ENCODE measurements at places on chromosomes 2 and 18. TPM values are rescaled to one million over a fixed set of nuclear protein-coding genes. Genes with fewer than 3 reads are reported as not detected.

Gene SPC25
- not detected for total RNA-seq

GRCh38 chr18:4357579-4357978 is 97.5 kb downstream of the DLGAP1 start:
- DNase-seq = no peak

DNA sequence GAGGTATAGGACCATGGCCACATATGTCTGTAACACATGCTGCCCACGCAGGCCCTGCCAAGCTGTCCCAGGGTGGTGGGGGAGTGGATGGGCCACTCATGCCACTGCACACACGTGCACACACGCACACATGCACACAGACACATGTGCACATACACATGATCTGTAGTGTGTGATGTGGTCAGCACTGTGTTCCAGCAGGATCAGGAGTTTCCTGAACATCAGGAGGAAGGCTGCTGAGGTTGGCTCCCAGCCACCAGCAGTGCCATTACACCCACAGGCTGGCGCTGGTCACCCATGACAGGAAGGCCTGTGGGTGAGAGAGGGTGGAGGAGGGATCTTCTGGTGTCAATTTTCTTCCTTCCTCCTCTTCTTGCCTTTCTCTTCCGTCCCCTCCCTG is 44.7 kb downstream of the POMC start:
- DNase-seq = no peak

- no peak for DNase-seq
These were observed 80.8 kb upstream of the COL5A2 start for GRCh38 chr2:189260361-189260814.

DNA sequence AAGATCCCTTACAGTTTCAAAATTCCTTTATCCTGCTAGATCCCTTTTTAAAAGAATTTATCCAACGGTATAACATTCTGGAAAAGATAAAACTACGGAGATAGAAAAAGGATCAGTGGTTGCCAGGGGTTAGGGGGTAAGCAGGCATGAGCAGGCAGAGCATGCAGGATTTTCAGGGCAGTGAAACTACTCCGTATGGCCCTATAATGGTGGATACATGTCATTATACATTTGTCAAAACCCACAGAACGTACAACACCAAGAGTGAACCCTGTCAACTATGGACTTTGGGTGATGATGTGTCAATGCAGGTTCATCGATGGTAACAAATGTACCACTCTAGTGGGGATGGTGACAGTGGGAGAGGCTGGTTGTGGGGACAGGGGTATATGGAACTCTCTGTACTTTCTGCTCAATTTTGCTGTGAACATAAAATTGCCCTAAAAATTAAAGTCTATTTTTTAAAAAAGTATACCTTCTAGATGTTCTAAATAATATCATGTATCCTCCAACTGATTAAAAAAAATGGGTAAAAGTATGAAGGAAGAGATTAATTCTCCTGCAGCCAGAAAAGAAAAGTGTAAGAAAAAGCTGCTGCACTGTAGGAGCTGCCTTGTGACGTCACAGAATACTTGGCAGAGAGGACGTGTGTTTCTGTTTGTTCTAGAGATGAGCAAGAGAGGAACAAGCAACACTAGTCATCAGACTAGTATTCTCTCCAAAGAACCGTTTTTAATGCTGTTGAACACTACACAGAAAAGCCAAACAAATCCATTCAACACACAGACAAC is 23.6 kb downstream of the ANKRD44 start:
- peak; percentile 74 for DNase-seq

DNA sequence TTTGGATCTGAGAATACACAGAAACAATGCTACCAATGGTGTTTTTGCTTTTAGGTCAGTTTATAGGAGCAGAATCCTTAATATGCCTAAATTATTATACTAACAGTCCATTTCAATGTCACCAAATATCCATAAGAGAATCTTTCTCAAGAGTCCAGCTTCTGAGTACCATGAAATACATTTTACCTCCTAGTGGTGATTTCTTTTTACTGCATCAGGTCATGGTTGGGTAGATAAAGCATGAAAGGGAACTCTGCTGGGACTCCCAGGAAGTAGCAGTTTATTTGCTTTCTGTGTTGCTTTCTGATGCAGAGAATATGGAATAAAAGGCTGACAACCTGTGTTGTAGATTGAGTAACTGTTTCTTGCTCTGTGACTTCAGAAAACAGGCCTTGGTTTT is 115.6 kb downstream of the PPP1R1C start:
- DNase-seq = no peak

- DNase-seq = no peak
These were observed 307.3 kb downstream of the NBAS start for GRCh38 chr2:15253835-15254286.

DNA sequence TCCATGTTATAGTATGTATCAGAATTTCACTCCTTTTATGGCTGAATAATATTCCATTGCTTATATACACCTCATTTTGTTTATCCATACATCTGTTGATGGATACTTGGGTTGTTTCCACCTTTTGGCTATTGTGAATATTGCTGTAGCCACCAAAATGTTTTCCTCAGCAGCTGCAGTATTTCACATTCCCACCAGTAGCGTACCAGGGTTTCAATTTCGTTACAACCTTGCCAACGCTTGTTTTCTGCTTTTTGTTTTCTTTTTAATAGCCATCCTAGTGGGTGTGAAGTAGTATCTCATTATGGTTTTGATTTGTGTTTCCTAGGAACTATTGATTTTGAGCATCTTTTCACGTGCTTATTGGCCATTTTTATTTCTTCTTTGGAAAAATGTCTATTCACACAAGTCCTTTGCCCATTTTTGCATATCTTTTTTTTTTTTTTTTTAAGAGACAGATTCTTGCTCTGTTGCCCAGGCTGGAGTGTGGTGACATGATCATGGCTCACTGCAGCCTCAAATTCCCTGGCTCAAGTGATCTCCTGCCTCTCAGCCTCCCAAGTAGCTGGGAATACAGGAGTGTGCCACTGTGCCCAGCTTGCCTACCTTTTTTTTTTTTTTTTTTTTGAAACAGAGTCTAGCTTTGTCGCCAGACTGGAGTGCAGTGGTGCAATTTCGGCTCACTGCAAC is 14.2 kb downstream of the UBXN2A start:
- no peak for DNase-seq

Gene IL36B
- not detected for total RNA-seq

GRCh38 chr18:446941-447560 is 53.5 kb downstream of the COLEC12 start:
- no peak for DNase-seq

Gene ZNF516
- total RNA-seq = 15.9 TPM

GRCh38 chr2:106097038-106098000 is 96.8 kb downstream of the UXS1 start:
- no peak for DNase-seq

Gene NEB
- not detected for total RNA-seq

Gene KCNG2
- not detected for total RNA-seq

DNA sequence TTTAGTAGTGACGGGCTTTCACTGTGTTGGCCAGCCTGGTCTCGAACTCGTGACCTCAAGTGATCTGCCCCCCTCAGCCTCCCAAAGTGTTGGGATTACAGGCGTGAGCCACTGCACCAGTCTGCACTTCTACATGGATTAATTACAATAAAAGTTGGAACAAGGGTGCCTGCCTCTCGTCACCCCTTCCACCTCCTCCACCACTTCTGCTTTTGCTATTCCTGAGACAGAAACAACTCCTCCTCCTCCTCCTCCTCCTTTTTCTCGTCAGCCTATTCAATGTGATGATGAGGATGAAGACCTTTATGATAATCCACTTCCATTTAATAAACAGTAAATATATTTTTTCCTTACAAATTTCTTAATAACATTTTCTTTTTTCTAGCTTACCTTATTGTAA is 35.2 kb downstream of the SRBD1 start:
- DNase-seq = no peak

Gene NYAP2
- not detected for total RNA-seq

GRCh38 chr2:160351956-160352355 is 141.7 kb downstream of the RBMS1 start:
- DNase-seq = no peak

DNA sequence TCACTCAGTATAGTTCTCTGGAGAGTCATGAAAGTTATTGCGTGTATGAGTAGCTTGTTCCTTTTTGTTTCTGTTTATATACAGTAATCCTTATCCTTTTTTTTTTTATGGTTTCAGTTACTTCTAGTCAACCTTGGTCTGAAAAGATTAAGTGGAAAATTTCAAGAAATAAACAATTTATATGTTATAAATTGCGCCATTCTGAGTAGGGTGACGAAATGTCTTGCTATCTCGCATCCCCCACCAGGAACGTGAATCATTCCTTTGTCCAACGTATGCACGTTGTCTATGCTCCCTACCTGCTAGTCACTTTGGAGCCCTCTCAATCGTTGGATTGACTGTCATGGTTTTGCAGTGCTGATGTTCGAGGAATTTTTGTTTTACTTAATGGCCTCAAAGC is 60.4 kb downstream of the FAM117B start:
- no peak for DNase-seq

- DNase-seq = no peak
These were observed 1241.2 kb downstream of the SUCLG1 start for GRCh38 chr2:83217854-83218253.

DNA sequence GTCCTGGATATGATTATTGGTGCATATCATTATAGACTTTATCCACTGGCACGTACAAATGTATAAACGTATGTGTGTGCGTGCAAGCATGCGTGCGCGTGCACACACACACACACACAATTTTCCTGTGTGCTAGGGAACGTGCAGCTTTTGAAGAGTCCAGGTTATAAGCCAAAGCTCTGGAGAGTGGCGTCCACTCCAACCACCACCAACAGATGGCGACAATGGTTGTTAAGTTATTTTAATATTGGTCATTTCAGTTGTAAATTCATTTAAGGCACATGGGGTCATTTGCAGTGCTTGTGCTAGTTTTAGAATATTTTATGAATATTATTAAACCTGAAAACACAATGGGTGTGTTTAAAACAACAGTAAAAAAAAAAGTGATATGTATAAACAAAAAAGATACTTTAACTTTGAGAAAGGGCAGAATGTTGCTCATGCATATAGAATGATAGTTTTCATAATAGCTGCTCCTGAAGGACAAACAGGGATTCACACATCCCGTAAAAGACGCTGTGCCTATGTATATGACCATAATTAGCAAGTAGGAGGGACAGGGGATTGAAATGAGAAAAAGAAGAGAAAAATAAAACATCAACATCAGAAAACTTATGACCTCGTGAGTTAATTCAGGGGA is 124.2 kb upstream of the ITGB6 start:
- peak; percentile 63 for DNase-seq

GRCh38 chr18:63508596-63508995 is 31.8 kb downstream of the SERPINB5 start:
- DNase-seq = no peak

DNA sequence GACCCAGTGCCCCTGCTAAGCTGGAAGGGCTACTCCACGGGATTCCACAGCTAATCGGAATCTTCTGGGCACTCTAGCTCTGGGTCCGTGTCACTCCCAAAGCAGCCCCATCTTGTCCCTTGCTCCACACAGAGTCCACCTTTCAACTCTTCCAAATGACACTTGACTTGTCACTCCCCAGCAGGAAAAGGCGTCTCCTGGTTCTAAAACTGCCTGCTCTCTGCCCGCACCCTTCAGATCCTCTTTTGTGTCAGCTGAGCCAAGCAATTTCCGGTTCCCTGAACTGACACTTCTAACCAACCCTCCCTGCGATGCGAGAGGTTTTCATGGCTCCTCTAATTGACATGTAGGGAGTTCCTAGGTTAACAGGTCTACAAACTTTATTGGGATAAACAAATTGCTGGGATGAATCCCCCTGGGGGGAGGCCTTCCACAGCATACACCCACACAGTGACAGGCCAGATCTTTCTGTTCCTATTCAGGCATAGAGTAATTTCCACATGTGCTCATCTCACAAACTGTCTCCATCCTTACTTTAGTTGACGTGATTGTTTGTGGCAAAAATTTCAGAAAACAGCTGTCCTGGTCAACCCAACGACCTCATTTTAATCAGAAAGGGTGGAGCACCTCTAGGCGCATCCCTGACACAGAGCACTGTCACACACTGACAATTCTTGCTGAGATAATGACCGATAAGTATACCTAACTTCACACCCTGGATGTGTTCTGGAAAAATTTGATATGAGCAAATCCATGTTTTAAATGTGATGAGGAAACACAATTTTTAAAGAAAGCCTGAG is 104.9 kb downstream of the RBMS1 start:
- DNase-seq = peak; percentile 63

Gene CXCR1
- total RNA-seq = 0.87 TPM

Gene MOCOS
- 1.0 TPM for total RNA-seq

Gene IL1R2
- 99.6 TPM for total RNA-seq

Data from stomach (tissue), 19 donors.